ENCODE measurements at places on chromosomes 16 and 17. TPM values are rescaled to one million over a fixed set of nuclear protein-coding genes. Genes with fewer than 3 reads are reported as not detected.

DNA sequence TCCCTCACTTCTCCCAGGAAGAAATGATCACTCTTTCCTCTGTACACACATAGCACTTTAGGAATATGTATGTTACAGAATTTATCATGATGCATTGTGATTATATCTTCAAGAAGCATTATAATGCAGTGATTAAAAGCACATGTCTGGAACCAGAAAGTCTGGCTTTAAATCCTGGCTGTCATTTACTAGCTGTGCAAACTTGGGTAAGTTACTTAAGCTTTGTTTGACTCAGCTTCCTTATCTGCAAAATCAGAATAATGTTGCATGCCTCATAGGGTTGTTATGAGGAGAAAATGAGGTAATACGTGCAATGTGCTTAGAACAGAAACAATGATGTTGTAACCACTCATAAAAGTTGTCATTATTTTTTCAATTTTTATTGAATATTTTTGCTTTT lies 156.3 kb upstream of the ZKSCAN2 start:
- DNase-seq: no peak

DNA sequence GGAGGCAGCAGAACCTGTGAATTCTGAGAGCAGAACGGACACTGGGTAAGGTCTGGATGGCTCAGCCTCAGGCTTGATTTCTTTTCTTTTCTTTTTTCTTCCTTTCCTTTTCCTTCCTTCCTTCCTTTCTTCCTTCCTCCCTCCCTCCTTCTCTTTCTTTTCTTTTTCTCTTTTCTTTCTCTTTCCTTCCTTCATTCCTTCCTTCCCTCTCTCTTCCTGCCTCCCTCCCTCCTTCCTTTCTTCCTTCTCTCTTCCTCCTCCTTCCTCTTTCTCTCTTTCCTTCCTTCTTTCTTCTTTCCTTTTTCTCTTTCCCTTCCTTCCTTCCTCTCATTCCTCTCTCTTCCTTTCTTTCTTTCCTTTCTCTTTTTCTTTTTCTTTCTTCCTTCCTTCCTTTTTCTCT lies 38.0 kb downstream of the OR3A1 start:
- no peak for DNase-seq

DNA sequence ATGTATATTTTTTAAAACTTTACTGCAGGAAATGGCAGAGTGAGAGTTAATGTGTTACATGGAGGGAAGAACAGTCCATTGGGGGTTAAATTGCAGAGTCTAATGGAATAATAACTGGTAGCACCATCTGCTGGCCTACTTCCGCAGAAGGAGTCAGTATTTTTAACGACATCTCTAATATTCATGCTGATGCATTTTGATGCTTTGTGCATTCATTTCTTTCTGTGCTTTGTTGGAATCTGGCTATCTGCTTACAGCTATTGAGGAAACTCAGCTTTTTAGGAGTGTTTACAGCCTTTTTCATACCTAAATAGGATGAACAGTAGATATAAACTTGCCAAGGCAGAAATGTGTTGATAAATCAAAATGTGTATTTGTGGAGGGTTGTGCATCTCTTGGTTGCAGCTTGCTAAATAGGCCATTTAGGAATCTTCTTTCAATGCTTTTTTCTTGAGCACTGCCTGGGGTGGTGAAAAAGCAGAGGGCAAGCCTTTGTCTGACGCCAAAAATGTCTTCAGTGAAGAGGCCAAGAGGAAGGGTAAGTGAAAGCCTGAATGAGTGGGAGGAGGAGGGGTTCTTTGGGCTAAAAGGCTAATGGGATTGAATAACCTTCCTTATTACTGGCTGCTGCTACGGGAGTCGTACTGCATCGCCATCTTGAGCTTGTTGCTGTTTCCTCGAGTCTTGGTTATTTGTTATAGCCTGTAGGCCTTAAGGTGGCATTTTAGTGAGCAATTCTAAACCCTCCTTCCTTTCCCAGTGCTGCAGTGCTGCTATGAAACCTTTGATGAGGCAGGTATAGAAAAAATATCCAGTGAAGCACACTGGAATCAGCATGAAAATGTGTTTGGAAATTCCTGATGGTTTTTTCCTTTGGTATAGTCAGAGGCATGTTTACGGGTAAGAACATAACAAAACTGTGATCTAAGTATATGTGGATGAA lies 153.3 kb downstream of the CHD9 start:
- DNase-seq: peak; percentile 83

DNA sequence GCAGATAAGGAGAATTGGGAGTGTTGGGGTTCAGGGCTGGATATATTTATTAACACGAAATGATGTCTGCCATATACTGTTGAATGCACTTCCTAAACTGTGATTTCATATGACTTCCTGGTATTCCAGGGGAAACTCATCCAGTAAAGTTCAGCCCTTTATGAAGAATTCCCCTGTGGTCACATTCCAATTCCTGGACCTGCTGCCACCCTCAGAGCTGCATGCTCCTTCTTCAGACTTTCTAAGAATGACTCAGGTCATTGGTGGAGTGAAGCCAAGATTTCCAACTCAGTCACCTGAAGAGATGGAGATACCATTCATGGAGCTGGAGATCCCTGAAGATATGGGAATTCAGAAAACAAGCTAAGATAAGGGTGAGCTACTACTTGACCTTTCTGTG lies 114.2 kb upstream of the TMEM97 start:
- DNase-seq: peak; percentile 22

- DNase-seq: no peak
These were observed 151.2 kb downstream of the MSI2 start for GRCh38 chr17:57407287-57408070.

GRCh38 chr16:6427621-6428020 lies 905.0 kb upstream of the RBFOX1 start:
- DNase-seq: no peak

GRCh38 chr17:40097931-40098845 lies 2.2 kb downstream of the NR1D1 start:
- DNase-seq: no peak

GRCh38 chr17:18860161-18860972 lies 2.4 kb downstream of the PRPSAP2 start:
- no peak for DNase-seq

DNA sequence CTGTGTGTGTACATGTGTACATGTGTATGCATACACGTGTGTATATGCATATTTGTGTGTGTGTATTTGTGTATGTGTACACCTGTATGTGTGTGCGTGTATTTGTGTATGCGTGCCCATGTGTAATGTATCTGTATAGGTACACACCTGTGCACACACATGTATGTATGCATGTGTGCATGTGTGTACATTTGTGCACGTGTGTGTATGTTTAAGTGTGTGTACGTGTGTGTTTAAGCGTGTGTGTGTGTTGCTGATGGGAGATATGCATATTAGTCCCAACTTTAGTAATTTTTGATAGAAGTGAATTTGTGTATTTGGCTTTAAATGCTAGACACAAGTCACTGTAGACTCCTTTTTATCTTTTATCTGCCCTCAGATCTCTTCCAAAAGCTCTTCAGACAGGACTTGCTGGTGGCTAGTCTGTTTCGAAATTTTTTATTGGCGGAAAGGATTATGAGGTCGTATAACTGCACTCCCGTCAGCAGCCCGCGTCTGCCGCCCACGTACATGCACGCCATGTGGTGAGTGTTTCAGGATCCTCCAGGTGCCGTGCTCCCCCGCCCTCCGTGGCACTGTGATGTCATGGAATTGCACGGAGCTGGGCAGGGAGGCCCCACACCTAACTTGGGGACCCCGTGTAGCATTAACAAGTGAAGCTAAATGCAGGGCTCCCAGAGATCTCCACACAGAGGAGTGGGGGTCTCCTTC lies 168.8 kb upstream of the CHMP6 start:
- no peak for DNase-seq

- DNase-seq: no peak
These were observed 5.0 kb downstream of the PAM16 start for GRCh38 chr16:4345836-4346781.

- DNase-seq: peak; percentile 81
These were observed 32.8 kb upstream of the NUDT16L1 start for GRCh38 chr16:4660454-4661007.

DNA sequence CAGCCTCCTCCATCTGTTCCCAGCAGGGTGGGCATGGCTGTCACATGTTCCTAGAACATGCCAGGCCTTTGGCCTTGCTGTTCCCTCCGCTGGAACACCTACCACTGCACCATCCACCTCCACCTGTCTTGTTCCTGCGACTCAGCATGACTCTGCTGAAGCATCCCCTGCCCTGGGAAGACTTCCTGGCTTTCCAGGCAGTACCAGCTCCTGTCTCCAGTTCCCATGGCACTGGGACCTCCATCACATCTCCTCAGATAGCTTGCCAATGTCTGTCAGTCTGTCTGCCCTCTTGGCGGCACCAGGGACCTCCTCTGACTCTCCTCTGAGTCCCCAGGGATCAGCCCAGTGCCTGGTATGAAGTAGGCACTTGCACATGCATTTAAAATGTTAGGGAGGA lies 15.7 kb downstream of the PDP2 start:
- no peak for DNase-seq

DNA sequence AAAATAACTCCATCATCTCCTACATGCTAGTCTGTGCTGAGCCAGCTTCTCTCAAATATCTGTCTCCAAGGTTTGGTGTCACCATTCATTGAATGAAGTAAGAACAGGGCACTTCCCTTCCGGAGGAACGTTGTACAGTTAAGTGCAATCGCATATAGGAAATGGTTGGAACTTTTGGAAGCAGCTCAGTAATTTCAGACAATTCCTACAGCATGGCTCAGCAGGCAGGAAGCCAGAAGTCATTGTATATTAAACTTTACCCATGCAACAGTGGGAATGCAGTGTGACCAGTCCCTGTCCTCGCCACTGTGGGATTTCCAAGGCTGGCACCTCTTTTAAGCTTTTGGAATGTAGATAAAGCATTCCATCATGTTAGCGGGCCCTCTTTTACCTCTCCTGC lies 51.1 kb upstream of the MYH2 start:
- peak; percentile 34 for DNase-seq

DNA sequence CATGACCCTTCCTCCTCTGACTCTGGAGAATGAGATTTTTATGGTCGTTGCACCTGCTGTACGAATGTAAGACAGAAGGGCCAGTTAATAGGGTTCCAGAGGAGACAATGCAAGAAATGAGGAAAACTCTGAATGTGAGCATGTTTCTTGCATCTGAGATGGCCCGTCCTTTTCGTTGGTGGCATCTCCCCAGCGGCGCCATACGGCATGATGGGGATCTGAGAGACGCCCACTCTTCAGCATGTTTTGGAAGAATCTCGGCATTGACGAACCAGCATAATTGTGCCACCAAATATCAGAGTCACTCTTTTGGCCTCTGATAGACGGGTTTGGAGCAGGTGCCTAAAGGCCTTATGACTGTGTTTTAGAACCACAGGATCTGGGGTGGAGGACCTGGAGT lies 126.5 kb upstream of the RCVRN start:
- no peak for DNase-seq

DNA sequence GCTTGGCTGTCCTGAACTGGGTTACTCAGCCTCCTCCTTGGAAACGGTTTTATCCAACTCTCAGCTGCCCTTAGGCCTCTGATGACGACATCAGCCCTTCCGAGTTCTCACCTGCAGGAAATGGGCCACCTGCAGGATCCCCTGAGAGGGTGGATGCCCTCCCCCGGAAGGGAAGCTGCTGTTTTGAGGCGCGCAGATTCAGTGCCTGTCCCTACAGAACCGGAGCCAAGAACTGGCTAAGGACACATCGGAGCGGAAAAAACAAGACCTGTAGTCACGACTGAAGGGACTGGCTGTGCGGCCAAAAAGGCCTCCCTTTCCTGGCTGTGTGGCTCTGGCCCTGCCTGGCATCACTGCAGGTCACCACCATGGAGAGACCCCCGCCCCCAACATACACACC lies 11.7 kb upstream of the C16orf95 start:
- DNase-seq: no peak

GRCh38 chr17:69250641-69251040 lies 22.0 kb upstream of the ABCA10 start:
- DNase-seq: no peak

GRCh38 chr17:72387487-72387886 lies 266.7 kb downstream of the SOX9 start:
- no peak for DNase-seq

DNA sequence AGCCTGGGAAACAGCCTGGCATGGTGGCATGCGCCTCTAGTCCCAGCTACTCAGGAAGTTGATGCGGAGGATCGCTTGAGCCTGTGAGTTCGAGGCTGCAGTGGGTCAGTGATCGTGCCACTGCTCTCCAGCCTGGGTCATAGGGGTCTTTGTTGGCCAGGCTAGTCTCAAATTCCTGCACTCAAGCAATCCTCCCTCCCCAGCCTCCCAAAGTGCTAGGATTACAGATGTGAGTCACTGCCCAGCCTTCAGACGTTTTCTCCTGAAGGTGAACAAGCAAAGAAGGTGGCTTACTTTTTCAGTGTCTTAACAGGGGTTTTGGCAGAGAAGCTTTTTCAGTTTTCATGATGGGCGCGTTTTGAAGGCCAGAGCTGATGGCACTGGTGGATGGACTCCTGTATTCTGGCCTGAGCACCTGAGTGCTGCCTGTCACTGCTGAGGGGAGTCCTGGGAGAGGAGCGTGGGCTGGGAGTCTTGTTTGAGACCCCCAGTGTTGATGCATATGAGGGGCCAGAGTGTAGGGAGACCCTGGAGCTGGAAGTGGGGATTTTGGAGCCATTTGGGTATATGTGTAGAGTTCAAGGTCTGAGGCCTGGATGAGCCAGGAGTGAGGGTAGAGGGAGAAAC lies 41.4 kb downstream of the FOXK2 start:
- no peak for DNase-seq

- DNase-seq: no peak
These were observed 54.2 kb downstream of the SNX20 start for GRCh38 chr16:50626868-50627267.

DNA sequence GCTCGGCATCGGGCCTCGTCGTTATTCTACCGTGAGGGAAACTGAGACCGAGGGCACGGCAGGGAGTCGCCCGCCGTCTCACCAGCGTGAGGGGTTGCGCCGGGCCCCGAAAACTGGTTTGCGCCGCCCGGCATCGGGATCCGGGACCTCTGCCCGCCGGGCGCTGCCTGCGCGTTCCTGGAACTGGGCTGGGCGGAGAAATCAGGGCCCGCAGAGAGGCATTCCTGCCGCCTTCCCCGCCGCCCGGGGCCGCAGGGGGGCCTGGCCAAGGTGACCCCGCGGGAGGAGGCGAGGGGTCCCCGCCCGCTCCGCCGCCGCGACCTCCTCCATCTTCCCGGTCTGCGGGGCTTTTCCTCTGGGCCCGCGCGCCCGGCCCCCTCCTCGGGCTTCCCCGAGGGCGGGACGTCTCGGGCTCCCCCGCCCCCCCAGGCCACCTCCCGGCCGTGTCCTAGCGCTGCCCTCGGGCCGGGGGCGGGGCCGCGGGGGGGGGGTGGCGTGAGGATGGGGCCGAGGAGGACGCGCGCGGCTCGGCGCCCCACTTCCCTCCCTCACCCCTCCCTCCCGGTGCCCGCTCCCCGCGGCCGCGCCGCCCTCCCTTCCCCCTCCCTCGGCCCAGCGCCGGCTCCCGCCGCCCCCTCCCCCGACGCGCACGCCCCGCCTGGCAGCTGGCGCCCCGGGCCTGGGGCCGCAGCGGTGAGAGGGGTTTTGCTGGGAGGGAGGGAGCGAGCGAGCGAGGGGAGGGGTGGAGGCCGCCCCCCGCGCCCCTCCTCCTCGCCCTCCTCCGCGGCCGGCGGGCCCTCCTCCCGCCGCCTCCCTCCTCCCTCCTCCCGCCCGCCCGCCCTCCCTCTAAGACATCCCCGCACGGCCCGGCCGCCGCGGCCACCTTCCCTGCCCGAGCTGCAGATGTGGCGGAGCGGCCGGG lies at the start of gene GLIS2:
Gene GLIS2 (plus strand): TSS at position 882 of the 922 bp plus-strand sequence. CDS start 16,214 bp downstream, outside the sequence.
- peak; percentile 64 for DNase-seq

Gene CLEC18B
- total RNA-seq: not detected

Gene CCDC102A
- 12.6 TPM for total RNA-seq

Gene MPDU1
- total RNA-seq: 113 TPM

Gene EVPL
- 0.05 TPM for total RNA-seq

Gene NME4
- total RNA-seq: 55.7 TPM

Gene C16orf96
- total RNA-seq: not detected

Gene TIMM22
- total RNA-seq: 22.4 TPM

Gene SP6
- total RNA-seq: 3.1 TPM

Gene SDR42E2
- total RNA-seq: not detected

Gene IL17C
- total RNA-seq: not detected

Gene RAB37
- total RNA-seq: 0.37 TPM
